Stimulated activated CD8-positive, alpha-beta memory T cell treated with anti-CD3 and anti-CD28 coated beads, Interleukin-4, amount 100 ng/mL, for 1 hour (primary cell): ENCODE measurements at places on chromosomes 7 and 10.

- no peak for DNase-seq
Measured at GRCh38 chr7:50504646-50505546, 54.7 kb upstream of the FIGNL1 start.

GRCh38 chr10:126075009-126075408, 178.6 kb downstream of the FANK1 start:
- DNase-seq, result no peak

- DNase-seq, result no peak
Measured at GRCh38 chr7:30427296-30428070, 51.1 kb downstream of the NOD1 start.

DNA sequence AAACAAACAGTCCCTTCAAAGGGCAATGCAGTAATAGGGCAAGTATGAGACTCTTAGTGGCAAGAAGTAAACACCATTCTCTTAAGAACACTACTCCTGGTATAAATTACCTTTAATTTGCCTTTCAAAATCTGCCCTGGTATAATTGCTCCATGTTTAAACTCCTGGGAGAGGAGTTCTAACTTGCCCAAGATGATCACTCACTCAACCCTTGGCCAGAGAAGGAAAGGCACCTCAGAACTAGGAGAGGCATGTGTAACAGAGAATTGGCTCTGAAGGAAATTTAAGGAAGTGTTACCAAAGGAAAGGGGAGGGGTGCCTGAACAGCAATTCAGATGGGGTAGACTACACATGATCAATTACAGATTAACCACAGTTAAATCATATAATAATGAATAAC, 1173.6 kb upstream of the SORCS1 start:
- no peak for DNase-seq

- no peak for DNase-seq
Measured at GRCh38 chr10:67794909-67795460, 43.0 kb downstream of the DNAJC12 start.

- DNase-seq, result no peak
Measured at GRCh38 chr10:33183655-33184054, 150.8 kb downstream of the NRP1 start.

DNA sequence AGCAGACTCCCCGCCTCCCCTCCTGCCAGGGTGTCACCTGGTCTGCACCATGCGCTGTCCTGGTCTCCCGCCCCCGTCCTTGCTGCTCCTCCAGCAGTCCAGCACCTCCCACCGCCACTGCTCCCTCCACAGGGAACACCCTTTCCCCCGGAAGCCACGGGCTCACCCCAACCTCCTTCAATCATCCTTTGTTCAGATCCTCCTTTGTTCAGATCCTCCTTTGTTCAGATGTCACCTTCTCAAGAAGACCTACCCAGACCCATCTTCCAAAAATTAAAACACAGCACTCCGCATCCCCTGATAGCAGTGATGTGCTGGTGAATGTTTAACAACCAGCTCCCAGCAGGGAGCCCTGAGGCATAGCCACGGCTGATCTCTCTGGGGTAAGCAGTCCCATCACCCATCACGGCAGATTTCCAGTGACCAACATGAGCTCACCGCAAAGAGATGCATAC, 237.7 kb downstream of the USP6NL start:
- DNase-seq, result no peak

GRCh38 chr10:116849248-116850057, at the start of gene ENO4:
ENO4 (plus strand) TSS chr10:116849499; CDS start chr10:116849567, 68 bp downstream.
- DNase-seq, result no peak

DNA sequence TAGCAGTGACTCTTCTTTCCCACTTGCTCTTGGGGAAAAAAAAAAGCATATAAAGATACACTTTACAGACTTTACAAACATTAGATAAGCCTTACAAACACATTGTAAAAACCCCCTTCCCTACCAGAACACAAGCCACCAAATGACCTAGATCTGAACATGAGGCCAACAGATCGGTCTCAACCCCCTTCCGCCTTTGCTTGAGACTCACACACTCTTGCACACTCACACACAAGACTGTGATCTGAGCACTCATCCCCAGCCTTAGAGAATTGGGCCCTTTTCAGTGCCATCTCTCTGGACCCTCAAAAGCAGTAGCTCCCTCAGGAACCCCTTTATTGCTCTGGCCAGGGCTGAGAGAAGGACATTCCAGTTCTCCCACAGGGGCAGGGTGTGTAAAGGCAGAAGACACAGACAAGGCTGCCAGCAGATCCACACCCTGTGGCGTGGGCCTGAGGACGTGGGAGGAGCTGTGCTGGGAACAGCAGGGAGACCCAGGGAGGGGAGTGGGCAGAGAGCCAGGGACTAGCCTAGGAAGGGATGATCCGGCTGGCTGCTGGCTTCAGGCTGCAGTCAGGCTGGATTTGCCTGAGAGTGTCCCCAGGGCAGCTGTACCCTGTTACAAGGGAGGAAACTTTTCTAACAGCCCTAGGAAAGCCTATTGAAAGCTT, 206.7 kb downstream of the KIAA1217 start:
- no peak for DNase-seq

- no peak for DNase-seq
Measured at GRCh38 chr10:131921184-131921583, 20.4 kb downstream of the PPP2R2D start.

DNA sequence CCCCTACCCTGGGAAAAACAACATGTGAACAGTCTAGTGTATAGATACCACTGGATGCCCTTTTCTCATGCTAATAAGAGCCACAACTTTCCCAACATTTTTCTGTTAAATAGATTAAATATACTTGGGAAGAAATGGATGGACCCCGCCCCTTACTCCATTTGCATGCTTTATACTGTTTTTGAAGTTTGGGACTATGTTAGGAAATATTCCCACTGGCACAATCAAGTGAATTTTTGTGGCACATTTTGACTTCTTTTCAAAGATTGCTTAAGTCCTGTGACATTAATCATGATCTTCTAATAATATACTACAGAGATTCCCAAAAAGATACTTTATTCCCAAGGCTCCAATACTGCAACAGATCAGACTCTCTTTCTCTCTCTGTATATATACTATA, 216.6 kb downstream of the TWIST1 start:
- DNase-seq, result no peak

GRCh38 chr7:133300811-133301210, 47.9 kb downstream of the EXOC4 start:
- DNase-seq, result no peak
